Temporal lobe (tissue), 4 donors: ENCODE measurements at places on chromosomes 12 and 14. TPM values are rescaled to one million over a fixed set of nuclear protein-coding genes. Genes with fewer than 3 reads are reported as not detected.

FAM181A gene
- 0.74 TPM for total RNA-seq

GSC gene
- total RNA-seq, result not detected

TOMM20L gene
- not detected for total RNA-seq

STYK1 gene
- 3.9 TPM for total RNA-seq

PRB2 gene
- 1.7 TPM for total RNA-seq

ZNF705A gene
- total RNA-seq, result not detected

PELI2 gene
- total RNA-seq, result 24.1 TPM
